ENCODE measurements at places on chromosomes 2 and 18.

GRCh38 chr2:48438266-48438665, 91.7 kb upstream of the STON1 start:
- no peak for DNase-seq

DNA sequence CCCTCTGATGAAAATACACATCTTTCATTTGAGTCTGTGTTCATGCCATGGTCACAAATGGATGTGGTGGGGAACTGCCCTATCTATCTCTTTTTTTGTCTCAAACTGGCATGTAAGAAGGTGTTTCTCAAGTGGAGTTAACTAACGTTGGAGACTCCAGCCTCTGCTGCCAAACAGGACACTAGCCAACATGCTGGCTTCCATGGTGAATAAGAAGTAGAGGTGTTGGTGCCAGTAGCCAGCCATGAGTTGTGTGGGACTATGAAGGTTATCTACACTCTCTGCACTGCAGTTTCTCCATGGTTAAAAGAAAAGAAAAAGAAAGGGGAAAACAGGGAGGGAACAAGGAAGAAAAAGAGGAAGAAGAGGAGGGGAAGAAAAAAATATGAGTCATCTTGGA, 149.0 kb upstream of the TMEM200C start:
- DNase-seq, result no peak

- DNase-seq, result no peak
These were observed 110.5 kb downstream of the TCF4 start for GRCh38 chr18:55477499-55477859.

DNA sequence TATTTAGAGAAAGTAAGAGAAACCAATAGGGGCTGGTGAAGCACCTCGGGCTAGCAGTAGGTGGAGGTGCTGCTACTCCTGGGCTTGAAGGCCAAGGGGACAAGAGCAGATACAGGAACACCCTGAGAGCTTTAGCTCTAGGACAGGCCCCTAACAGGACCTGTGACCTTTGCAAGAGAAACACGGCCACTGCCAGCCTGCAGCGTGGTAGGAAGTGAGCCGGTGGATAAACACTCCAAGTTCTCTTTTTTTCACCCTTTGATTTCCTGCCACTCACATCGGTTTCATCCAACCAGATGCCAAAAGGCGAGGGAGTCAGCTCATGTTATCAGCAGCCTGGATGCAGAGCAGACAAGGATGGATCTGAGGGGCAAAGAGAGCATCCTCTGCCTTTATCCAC, 66.8 kb upstream of the SPRED2 start:
- DNase-seq, result no peak

DNA sequence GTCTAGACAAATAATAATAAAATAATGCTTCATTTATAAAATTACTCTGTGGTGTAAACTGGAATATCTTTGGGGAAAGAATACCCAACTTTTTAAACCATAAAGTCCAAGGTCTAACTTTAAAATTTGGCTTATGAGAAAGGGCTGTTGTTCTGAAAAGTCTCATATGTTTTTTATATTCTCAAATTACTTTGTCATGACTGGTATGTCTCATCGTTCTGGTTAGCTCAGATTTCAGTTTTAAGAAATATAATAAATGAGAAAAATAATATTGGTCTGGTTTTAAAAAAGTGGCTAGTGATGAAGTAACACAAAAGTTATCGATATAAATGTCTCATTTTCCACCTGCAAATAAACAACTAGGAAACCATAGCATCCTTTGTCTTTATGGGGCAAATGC, 1658.1 kb downstream of the LRP1B start:
- no peak for DNase-seq

DNA sequence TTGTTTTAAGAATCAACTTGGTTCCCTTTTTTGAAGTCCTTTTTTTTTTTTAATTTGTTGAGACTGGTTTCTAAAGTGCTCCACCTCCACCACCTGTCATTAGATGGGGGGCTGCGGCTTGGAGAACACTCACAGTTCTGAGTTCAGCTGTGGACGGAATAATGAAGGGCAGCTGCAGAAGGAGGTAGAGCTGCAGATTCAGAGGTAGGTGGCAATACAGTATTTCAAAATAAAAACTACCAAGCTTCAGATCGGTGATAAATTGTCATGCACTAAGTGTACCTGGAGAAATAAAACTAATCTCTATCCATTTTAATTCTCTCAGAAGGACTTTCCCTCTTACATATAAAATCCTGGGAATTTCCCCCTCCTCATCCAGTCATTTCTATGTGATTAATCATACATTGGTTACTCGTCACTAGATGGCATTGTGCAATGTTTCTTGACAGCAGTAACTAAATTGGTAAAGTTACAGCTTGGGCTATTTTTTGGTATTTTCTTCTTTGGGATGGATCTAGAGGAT, 81.1 kb upstream of the SLC39A10 start:
- no peak for DNase-seq

DNA sequence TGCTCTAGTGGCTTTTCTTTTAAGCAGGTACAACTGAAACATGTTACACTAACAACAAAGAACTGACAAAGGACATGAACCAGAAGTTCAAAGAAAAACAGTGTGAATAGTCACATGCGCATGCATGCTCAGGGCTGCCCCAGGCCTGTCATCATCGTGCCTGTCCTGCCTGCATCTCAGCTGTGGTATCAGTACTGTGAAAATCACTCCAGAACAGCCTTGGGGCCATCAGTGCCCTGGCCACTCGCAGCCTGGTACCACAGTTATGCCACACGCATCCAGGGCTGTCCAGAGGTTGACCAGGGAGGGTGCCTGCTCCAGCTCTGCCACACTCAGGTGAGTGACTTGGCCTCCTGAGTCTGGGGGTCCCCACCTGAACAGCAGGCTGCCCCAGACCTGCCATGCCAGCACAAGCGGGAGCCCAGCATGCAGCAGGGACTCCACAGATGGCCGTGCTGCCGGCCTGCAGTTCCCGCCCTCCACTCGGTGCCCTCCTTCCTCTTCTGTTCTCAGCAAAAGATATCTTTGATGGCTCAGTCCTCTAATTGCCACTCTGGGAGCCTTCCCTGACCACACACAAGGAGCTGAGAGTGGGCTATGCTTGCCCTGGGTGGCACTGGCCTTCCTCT, 12.3 kb downstream of the LIMS2 start:
- DNase-seq, result peak; percentile 2

DNA sequence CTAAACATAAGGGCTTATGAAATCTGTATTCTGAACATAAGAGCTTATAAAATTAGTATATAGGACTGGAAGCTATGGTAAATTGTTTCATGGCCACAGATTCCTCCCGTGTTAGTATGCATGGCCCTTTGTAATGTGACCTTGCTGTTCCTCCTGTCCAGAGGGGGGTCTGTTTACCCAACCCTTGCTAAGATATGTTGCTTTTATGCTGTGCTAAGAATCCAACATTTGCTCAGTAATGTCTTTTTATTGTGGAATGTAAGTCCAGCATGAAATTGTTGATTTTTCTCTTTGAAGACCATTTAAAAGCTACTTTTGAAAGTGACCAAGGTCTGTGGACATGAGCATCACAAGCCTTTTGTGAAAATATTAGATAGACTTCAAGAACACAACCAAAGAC, 485.4 kb downstream of the PARD3B start:
- DNase-seq, result no peak

DNA sequence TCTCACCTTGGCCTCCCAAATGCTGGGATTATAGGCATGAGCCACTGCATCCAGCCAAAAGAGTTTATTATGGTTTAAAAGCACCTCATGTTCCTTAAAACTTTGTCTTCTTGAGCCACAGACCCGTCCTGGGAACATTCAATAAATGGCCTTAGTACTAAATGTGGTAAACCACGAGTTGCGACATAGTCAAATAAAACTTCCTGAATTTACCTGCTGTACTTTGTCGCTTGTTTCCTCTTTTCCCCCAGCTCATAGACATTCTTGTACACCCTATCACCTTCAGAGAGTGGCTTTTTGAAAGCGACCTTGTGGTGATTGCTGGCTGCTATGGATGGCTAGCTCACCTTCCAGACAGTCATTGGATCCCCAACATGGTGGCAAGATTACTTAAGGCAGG, 310.4 kb downstream of the LRRTM1 start:
- no peak for DNase-seq

GRCh38 chr2:95294579-95295250, 2.4 kb upstream of the KCNIP3 start:
- no peak for DNase-seq

DNA sequence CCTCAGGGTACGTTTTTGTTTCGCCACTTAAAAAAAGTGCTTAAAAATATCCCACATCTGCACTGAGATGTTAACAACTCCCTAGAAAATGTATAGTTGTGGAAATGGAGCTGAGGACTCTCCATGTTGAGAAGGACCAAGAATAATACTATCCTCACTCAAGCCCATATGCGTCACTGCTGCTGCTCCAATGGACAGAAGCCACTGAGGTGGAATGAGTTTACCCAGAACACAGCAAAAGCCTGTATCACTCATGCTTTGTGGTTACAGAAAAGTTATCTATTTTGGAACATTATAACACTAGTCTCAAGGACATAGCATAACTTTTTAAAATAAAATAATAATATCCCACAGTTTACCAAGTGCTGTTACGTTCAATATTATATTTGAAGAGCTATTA, 31.9 kb downstream of the DSC3 start:
- no peak for DNase-seq

DNA sequence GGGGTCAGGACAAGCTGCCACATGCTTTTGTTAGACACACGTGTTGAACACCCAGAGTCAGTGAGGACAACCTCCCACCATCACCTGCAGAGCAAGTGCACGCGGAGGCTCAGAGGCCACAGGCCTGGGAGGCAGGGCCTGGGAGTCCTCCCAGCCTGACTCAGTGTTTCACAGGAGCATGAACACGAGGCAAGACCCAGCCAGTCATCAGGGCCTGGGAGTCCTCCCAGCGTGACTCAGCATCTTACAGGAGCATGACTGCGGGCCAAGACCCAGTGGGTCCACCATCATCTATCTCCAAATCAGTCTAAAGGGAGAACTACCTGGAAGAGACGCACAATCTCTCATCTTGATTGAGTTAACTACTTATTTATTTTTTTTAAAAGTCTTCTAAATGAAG, 112.6 kb upstream of the PXDN start:
- DNase-seq, result no peak

DNA sequence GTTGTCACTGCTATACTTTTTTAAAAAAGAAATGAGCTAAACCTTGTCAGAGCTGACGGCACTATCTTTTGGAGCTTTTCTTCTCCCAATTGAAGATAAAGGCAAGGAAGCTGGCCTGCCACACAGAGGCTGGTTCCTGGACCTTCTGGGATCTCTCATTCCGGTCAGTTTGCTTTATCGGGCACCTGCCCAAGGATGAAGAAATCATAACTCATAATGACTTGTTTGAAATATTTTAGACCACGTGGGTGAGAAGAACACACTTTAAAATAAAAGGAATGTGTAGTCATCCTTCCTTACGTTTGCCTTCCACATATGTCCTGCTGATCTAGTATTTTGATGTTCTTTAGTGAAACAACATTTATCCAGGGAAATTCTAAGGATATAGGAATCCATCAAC, 535.7 kb downstream of the DCC start:
- no peak for DNase-seq

GRCh38 chr2:38492042-38492615, 110.6 kb downstream of the HNRNPLL start:
- DNase-seq, result no peak

DNA sequence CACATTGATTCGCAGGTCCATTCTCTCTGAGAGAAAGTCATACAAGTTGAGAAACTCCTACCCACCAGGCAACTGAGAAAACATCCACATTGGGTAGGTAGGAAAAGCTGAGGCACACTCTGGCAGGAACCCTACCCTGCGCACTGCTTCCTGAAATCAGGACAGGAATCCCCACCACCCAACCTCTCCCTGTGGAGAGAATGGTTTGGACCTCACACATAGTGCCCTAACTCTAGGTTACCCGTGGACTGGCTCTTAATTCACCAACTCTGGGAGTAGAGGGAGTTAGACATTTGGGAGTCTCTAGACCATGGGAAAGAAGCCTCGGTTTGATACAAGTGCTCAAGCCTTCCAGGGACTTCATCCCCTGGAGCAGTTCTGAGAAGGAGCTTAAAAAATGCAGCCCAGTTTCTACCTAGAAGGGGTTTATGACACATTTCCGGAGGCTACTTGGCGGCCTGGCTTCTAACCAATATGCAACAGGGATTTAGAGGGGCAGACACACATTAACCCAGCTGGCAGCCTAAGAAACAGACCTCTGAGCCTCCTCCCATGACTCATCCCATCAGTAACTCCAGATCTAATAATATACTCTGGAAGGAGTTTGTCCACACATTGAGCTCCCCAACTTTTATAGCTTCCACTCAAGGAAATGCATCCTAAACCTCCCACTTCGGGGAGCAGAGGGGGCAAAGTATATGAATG, 136.7 kb downstream of the EML6 start:
- DNase-seq, result no peak
